Pulmonary artery endothelial cell (primary cell): ENCODE measurements at places on chromosomes 6 and 20. TPM values are rescaled to one million over a fixed set of nuclear protein-coding genes. Genes with fewer than 3 reads are reported as not detected.

DDX43 gene
- total RNA-seq: 0.14 and 0.33 TPM in 2 replicates

RSPH9 gene
- 0.32 and 0.40 TPM in 2 replicates for total RNA-seq

HLA-DQA1 gene
- not detected in 2 replicates for total RNA-seq

ENPP1 gene
- total RNA-seq: 2.5 and 2.6 TPM in 2 replicates

POPDC3 gene
- 0.92 and 2.4 TPM in 2 replicates for total RNA-seq

SNAI1 gene
- 0.86 and 2.1 TPM in 2 replicates for total RNA-seq

FAXC gene
- 0.07 and 0.18 TPM in 2 replicates for total RNA-seq

GSTA5 gene
- total RNA-seq: not detected in 2 replicates

OVOL2 gene
- not detected in 2 replicates for total RNA-seq

PRL gene
- total RNA-seq: not detected in 2 replicates
